ENCODE measurements at places on chromosomes 2 and 18.

DNA sequence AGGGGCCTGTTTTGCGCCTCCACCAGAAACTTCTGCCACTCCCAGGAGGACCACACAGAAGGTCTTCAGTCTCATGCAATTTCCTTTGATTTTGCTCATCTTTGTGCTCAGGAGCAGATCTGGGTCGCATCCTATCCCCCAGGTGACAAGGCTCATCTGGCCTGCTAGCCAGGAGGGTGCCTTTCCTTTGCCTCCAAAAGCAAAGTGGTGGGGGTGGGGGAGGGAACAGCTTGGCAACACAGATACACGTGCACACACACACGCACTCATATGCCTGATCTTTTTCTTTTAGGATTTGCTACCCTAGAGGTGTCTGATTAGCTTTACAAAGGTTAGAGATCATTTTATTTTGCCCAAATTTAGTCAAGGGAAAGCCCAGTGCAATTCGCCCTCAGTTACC lies 13.8 kb upstream of the SPATA3 start:
- DNase-seq = no peak

GRCh38 chr2:219003979-219004378 lies 10.8 kb upstream of the CRYBA2 start:
- DNase-seq = no peak

DNA sequence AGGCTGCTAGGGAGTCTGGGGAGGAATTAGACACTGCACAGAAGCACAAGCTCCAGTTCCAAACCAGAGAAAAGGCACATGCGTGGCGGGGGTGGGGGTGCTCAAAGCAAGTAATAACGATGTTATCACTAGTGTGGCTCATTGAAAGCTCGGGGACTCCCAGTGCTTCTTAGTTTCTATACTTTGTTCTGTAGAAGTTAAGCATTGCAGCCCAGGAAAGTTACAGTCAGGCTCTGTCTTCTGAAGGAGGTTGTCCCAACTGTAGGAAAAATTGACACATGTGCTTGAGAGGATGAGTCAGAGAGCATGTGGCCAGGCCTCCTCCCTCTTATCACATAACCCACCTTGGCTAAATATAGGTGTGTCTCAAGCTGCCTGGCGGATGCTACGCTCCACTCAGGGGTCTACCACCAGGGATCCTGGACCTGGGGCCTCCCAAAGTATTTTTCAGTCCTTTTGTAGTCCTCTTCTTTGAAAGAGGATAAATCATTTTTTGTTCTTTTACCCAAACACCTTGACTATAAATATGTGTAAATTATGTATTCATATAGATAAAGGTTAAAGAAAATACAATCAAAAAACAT lies 3.8 kb downstream of the GALNT5 start:
- no peak for DNase-seq

- DNase-seq = no peak
Observed at GRCh38 chr2:232528746-232529460, 2.9 kb downstream of the CHRND start.

DNA sequence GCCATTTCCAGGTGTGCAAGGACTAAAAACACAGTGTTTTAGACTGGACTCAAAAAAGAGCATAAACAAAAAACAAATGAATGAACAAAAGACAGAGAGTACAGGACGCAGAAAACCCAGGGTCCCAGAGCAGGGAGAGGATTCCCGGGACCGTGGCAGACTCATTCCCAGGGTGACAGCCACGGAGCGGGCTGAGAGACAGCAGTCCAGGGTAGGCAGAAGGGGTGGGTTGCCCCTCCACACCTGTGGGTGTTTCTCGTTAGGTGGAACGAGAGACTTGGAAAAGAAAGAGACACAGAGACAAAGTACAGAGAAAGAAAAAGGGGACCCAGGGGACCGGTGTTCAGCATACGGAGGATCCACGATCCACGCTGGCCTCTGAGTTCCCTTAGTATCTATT lies 273.4 kb downstream of the EIPR1 start:
- DNase-seq = no peak

GRCh38 chr18:64270121-64270520 lies 121.2 kb upstream of the LINC00305 start:
- no peak for DNase-seq

- no peak for DNase-seq
Observed at GRCh38 chr2:225512876-225513540, 113.5 kb downstream of the NYAP2 start.

- no peak for DNase-seq
Observed at GRCh38 chr2:109350526-109350925, 221.5 kb downstream of the SH3RF3 start.

DNA sequence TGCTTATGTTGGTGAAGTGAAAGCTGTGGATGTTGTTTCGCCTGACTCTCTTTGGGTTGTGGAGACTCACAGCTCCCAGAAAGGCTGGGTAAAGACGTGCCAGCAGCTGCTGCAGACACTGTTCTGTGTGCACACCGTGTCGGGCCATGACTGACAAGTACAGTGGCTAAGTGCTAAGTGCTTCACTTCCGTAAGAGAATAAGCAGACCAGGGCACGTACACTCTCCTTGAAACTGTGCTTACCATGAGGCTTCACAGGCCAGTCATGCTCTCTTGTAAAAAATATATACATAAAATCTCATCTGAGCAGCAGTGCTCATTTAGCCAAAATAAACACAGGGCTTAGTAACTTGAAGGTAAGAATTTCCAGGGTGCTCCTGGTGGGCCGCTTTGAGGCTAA lies 86.0 kb downstream of the NRP2 start:
- no peak for DNase-seq

DNA sequence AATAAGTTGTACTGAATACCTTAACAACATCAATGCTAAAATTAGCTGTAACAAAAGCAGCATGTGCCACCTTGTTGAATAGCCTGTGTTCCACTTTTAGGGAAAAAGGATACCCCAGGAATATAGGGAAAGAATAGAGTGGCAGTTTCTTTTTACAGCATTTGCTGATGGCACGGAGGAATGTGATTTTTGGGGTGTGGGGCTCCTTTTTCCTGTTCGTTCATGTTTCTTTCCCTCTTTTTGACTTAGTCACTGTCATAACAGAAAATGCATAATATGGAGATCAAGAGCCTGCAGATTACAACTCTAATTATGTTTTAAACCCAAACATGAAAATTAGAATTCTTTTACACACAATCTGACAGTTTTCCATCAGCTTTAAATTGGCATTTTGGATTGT lies 60.4 kb downstream of the MAP3K20 start:
- DNase-seq = no peak

DNA sequence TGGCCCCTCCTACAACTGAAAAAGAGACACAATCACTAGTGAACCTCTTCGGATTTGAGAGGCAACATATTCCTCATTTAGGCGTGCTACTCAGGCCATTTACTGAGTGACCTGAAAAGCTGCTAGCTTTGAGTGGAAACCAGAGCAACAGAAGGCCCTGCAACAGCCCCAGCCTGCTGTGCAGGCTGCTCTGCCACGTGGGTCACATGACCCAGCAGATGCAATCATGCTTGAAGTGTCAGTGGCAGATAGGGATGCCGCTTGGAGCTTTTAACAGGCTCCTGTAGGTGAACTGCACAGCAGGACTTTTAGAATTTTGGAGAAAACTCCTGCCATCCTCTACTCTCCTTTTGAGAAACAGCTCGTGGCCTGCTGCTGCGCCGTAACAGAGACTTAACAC lies 578.6 kb upstream of the RAB6C start:
- DNase-seq = no peak

DNA sequence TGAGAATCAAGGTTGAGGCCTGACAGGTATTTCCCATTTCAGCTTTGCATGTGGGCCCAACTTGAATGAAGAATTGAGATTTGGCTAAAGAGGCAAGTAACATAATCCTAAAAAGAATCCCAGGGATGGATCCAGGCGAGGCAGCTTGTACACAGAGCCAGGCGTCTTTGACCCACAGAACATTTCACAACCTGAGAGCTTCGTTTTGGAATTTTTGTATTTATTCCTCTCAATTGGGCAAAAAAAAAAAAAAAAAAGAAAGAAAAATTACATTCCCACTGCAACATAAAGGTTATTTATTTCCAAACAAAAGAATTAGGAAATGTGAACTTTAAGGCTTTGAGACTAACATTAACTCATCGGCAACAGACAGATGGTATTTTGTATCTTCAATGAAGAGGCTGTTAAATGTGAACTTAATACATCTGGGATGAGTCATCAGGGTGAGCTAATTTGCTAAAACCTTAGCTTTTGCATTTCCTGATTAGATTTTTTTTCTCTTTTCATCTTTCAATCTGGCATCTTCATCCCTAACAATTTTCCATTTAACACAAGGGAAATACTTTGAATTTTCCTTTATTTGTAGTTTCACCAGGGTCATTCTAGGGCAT lies 478.5 kb upstream of the TNP1 start:
- DNase-seq = no peak

DNA sequence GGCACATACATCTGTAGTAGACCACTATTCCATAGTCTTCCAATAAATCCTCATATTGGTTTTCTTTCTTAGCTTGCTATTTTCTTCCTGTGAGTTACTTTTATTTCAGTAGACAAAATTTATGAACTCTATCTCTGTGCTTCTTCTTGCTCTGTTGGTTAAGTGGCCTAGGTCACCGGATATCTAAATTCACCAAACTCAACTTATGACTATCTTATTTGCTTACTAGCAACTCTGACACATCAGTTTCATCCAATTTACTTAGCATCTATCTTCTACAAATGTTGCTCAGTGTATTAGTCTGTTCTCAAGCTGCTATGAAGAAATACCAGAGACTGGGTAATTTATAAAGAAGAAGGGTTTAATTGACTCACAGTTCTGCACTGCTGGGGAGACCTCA lies 432.5 kb upstream of the FSIP2 start:
- DNase-seq = no peak

- no peak for DNase-seq
Observed at GRCh38 chr2:210158236-210158635, 13.0 kb downstream of the KANSL1L start.

GRCh38 chr2:147800316-147800715 lies 44.5 kb upstream of the ACVR2A start:
- no peak for DNase-seq

DNA sequence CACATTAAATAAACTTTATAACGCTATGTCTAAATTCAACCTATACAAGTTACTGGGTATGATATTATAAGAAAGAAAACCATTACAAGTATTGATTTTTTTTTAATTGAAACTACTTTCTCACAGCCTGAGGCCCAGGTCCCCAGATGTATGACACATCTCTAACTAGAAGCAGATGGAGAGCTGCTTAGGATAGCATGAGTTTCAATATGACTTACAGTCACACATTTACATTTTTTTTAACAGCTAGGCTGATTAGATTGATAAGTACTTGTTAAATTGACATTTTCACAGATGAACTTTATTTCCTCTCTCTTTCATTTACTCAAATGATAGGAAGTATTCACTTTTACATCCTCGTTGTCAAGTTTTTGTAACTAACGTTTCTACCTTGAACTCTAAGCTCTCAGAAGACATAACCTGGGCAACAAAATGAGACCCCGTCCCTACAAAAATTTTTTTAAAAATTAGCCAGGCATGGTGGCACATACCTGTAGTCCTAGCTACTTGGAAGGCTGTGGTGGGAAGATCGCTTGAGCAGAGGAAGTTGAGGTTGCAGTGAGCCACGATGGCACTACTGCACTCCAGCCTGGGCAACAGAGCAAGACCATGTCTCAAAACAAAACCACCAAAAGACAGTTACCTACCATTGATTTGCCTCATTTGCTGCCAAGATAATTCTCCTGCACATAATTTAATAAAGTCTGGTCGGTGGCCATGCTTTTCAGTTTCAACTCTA lies 52.4 kb downstream of the STK39 start:
- no peak for DNase-seq

- DNase-seq = no peak
Observed at GRCh38 chr2:42906557-42907411, 114.4 kb upstream of the HAAO start.

GRCh38 chr18:39724652-39725051 lies 2159.1 kb upstream of the CELF4 start:
- DNase-seq = no peak

DNA sequence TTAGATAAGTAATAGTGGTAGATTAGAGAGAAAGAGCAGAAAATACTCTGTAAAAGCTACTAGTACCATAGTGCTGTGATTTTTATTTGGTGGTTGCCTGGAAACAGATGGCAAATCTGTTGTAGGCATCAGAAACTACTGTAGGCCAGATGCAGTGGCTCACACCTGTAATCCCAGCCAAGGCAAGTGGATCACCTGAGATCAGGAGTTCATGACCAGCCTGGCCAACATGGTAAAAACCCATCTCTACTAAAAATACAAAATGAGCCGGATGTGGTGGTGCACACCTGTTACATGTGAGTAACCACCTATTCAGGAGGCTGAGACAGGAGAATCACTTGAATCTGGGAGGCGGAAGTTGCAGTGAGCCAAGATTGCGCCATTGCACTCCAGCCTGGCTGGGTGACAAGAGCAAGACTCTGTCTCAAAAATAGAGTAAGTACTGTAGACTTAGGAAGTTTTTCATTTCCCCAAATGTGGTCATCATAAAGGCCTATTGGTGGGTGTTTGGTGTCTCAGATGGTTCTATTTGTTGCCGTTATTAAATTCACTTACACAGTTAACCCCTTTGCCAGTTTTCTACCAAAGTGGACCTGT lies 79.6 kb downstream of the SPTBN1 start:
- DNase-seq = no peak

- DNase-seq = no peak
Observed at GRCh38 chr2:127069536-127069935, 37.4 kb downstream of the BIN1 start.

GRCh38 chr2:127388423-127389164 lies 819 bp upstream of the MAP3K2 start:
- DNase-seq = no peak

- DNase-seq = no peak
Observed at GRCh38 chr18:46705521-46705920, 48.5 kb upstream of the LOXHD1 start.

- no peak for DNase-seq
Observed at GRCh38 chr2:238527565-238527964, 100.8 kb downstream of the ASB1 start.
